Fibroblast of upper back skin (primary cell): ENCODE measurements at places on chromosomes 7 and 10.

GRCh38 chr7:128893251-128894100, 17.0 kb downstream of the KCP start:
- no peak for DNase-seq

DNA sequence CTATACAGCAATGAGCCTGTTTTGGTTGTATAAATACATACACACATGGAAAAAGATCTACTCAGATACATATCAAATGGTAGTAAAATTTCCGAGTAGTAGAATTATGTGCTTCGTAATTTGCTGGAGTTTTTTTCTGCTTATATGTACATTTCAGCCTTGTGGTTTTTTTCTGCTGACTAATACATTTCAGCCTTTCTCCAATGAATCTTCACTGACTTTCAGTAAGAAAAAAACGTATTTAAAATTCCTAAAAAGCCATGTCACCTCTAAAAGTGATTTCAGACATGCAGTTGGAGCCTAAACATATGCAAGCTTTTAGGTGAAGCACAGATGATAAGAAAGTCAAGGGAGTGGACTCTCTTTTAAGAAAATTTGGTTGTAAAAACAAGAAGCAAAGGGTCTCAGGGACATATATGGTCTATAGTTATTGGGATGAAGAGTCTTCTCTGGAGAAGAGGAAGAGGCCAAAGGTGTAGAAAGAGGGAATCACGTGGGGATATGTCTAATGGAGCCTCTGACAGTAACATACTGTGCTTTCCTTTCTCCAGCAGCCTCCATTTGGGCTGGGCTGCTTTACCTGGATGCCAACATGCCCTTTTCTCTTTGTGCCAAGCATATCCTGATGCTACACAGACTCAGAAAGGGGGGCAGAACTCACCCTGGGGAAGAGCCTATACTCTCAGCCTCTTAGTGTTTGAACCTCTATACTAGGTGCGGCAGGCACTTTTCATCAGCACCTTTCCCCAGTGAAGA, 2.4 kb downstream of the AMPH start:
- peak; percentile 92 for DNase-seq

DNA sequence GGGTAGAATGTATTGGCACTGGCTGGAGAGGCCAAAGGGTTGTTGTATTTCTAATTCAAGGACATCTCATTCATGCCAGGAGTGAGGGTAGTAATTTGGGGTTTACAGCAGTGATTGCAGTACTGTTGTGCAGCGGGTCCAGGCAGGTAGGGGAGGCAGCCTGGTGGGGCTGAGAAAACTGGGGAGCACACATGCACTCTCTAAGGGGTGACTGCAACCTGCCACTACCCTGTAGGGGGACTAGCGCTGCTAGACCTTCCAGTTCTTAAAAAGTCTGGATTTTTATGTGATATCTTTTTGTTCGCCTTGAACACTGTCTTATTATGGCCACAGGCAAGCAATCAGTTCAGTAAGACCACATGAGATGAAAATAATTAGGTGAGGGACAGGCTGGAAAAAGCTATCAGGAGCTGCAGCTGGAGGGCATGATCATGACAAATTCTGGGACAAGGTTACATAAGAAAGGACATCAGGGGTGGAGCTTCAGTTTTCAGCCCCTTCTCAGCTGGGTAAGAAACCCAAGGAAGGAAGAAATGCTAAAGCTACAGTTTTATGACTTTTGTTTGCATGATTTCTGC, 149.0 kb downstream of the ARHGAP21 start:
- DNase-seq, result no peak

GRCh38 chr10:734481-734880, 45.0 kb upstream of the DIP2C start:
- DNase-seq, result peak; percentile 10

DNA sequence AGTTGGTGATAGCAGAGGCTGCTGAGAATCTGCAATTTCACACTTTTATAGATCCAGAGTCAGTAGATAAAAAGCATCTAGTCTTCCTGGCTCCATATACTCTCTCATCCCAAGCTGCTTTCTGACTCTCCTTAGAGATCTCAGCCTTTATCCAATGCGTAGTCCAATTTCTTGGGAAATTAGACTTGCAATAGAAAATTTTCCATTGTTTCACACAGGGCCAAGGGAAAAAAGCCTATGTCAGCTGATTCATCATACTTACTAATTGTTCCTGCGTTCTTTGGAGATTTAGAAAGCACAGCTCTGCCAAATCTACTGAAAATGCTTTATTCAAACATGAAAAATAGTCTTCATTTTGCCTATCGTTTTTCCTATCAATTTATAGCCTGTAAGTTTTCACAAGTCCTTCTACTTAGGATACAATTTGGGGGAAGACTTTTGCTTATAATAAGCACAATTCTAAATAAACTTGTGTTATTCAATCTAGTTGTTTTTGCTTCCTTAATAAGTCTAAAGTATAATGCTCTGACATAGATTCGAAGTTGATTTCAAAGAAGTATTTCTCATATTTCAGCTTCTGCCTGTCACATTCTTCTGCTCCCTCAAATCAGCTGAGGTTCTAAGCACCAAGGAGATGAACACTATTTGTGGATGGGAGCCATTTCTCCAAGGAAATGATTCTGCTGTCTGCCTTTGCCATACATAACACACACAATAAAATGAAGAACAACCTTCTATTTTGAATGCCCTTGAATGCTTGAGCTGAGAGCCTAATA, 165.4 kb downstream of the ADAM12 start:
- DNase-seq, result peak; percentile 66

DNA sequence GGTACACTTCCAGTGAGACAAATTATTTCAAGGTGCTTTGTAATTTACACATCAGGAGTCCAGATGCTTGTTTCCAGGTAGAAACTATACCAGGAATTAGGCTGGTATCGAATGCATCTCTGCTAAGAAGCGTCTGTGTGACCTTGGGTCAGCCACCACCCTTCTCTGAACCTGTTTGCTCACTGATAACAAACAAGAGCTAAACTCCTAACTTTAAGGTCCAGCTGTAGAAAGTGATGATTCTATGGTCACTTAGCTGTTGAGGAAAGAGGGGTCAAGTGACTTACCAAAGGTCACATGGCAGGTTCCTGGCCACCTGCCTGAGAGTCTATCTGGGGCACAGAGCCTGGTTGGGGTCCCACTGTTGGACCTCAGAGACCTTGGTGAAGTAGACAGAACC, 95.4 kb downstream of the HIF1AN start:
- no peak for DNase-seq

GRCh38 chr10:132269266-132270230, 38.2 kb downstream of the STK32C start:
- no peak for DNase-seq

DNA sequence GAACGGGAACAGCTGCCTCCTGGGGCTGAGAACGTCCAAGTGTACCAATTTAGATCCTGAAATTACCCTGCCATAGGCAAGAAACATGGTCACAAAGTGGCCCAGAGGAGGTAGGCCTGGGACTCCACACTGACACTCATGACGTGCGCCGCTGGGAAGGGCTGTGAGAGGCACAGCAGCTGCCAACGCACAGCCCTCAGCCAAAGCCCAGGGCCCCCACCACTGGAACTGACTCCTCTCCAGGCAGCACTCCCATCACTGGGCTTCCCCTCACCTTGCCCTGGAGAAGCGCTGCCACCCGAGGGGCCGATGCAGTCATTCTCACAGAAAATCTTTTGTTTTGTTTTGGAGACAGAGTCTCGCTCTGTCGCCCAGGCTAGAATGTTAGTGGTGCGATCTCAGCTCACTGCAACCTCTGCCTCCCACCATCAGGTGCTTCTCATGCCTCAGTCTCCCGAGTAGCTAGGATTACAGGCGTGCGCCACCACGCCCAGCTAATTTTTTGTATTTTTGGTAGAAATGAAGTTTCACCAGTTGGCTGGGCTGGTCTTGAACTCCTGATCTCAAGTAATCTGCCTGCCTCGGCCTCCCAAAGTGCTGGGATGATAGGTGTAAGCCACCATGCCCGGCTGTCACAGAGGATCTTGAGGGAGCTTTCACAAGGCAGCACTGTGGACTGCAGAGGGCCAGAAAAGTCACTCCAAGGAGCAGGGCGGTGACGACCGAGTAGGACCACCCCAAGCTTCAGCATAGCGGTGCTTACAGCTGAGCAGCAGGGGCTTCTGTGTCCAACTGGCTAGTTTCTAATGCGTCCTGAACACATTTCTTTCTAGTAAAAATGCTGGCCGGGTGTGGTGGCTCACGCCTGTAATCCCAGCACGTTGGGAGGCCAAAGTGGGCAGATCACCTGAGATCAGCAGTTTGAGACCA, 13.5 kb downstream of the GUSB start:
- no peak for DNase-seq

- no peak for DNase-seq
These were observed 60.8 kb upstream of the GPR158 start for GRCh38 chr10:25114036-25114411.

DNA sequence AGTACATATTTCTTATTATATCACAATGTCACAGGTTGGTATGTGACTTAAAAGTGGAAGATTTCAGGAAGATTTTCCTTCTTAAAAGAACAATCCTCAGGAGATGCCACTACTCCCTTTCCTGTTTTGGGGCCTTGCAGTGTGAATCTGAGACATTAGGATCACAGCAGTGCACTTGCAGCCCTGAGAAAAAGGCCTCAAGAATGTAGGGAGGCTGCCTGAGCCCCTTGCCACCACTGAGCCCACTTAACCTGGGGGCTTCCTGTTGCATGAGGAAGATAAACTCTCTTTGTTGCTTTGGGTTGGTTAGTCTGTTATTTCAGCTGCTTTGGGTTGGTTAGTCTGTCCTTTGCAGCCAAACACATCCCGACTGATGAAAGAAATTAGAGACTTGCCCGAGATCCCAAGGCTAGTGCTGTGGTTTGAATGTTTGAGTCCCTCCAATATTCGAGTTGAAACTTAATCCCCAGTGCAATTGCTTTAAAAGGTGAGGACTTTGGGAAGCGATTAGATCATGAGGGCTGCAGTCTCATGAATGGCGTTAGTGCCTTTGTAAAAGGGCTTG, 151.3 kb upstream of the SP4 start:
- no peak for DNase-seq

DNA sequence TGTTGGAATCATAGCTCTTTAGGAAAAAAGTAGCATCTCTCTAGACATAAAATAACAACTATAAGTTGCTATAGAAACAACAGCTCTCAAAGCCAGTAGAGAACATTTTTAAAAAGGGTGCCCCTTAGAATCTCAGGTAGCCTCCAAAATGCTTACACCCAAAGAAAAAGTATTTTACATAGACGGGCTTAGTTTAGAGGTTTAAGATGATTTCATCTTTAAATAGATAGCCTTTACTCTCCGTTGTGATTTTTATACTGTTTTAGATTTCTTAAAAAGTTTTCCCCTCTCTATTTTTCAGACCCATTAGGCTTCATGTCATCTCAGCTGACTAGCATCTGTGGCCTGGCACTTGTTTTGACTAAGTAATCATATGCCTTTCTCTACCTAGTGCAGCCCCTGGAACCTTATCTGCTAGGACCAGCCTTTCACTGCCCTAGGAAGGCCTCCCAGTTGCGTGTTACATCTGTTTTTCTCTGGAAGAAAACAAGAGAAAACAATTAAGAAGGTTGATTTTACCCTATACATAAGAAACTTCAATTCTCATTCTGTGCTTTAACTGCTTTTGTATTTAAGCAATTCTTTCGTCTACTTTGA, 6.9 kb upstream of the BPGM start:
- no peak for DNase-seq

- DNase-seq, result no peak
These were observed 10.0 kb upstream of the TMEM229A start for GRCh38 chr7:124042826-124043225.

GRCh38 chr7:20131776-20132175, 85.4 kb downstream of the MACC1 start:
- no peak for DNase-seq

DNA sequence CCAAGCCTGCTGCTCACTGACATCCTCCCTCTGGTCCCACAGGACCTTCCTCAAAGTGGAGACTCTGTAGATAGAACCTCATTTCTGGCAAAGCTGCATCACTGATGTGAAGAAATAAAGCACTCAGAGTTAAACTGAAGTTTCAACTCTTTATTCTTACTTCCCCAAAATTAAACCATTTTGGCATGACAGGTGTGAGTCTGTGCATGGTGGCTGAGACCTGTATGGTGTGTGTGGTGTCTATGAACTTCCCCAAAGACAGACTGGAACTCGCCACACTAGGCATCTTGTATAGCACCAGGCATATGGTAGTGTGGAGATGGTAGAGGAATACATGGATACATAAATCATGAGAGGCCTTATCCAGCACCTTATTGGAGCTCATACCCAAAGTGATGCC, 6.6 kb upstream of the WDFY4 start:
- DNase-seq, result no peak

DNA sequence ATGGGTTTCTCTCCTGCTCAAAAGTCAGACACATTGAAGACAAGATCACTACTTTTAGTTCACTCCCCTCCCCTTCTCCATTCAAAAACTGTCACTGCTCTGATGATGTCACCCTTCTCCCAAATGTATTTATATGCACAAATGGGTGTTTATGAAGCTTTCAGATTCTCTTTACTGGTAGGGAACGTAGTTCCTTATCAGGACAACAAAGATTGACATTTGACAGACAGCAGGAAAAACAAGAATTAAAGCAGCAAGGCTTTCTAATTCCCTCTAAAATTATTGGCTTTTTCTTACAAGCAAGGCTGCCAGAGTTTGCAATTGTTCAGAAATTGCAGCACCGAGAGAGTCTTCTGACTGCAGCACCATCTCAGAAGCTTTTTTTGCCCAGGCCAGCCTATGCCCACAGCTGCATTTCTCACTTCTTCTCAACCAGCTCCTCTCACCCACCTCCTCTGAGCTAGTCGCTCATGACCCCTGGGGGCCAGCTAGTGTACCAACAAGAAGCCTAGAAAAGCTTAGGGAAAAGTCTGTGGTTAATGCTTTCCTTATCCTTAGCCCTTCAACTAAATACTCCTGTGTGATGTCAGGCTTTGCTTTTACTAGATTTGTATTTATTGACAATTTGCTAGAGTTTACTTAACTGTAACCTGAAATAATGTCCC, 265.1 kb downstream of the HTR7 start:
- DNase-seq, result peak; percentile 74

DNA sequence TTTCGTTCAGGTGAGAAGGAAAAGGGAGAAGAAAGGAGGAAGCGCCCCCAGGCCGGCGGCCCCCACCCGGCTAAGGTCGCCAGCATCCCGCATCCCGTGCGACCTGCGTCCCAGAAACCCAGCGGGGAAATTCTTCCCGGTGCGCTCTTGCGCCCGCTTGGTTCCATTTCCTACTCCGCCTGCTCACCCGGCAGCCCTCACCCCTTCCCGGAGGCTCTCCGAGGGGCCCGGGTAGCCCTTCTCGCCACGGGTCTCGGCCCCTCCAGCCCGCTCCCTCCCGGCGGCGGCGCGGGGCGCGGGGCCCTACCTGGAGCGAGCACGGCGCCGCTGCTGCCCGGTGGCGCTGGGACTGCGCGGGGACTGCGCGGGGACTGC, at the start of gene PRKCQ:
TSS of gene PRKCQ (minus strand) at position 373 of the 375 bp plus-strand sequence. CDS start 65,141 bp downstream, outside the sequence.
- DNase-seq, result peak; percentile 22

DNA sequence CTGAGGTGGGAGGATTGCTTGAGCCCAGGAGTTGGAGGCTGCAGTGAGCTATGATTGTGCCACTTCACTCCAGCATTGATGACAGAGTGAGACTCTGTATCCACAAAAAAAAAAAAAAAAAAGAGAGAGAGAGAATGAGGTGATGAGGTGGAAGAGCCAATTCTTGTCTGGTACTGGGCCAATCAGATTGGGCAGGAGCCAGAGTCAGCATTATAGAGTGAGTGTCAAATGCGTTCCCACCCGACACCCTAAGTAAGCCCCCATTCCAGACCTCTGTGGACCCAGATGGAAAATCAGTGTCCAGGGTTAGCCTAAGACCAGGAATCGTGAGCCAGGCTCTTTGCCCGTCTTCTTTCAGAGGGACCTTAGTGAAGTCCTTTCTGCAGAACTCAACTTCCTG, 83.9 kb downstream of the WIPF3 start:
- no peak for DNase-seq
